ENCODE measurements at places on chromosomes 16 and 17.

DNA sequence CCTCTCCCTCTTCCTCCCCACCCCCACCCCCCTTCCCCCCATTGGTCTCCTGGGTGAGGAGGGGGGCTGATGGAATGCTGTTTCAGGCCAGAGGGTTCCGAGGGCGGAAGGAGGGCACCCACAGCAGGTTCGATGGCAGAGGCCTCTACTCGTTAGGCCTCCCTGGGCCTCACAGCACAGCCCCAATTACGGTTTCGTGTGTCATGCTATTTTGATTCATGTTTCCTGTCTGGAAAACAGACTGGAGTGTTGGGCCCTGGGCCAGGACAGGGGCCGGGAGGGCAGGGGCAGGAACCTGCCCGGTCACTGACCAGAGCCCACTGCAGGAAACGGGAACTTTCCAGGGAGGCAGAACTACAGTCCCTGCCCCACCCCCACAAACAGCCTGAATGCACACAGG, 138.2 kb downstream of the C16orf95 start:
- DNase-seq, result no peak

- no peak for DNase-seq
These were observed 9.4 kb upstream of the PRPSAP2 start for GRCh38 chr17:18848501-18848900.

- DNase-seq, result peak; percentile 28
These were observed 8.1 kb downstream of the SLC5A11 start for GRCh38 chr16:24853830-24854229.

GRCh38 chr17:42536048-42536371, at the start of gene NAGLU:
NAGLU (plus strand) TSS chr17:42536241; CDS start chr17:42536273, 32 bp downstream.
- peak; percentile 91 for DNase-seq

DNA sequence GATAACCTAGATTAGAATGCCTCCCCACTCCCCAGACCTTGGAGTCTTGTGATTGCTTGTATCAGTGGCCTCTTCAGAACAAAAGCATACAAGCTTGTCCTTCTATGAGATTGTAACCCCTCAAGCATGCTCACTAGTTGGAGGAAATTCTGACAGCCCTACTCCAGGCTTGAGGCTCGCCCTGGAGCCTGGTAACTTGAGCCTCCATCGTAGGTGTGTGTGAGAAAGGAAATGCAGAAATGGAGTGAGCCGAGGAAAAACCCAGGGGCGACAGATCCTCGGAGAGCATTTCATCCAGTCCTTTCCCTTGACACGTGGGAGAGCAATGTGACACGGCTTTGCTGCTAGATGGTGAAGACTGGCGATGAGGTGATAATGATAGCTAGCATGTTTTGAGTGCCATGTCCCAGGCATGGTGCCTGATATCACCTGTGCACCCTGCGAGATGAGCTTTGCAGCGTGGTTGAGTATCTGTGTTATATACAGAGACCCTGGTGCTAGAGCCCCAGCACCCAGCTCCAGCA, 31.2 kb downstream of the GNAO1 start:
- no peak for DNase-seq

GRCh38 chr17:48024149-48025039, 13.2 kb downstream of the COPZ2 start:
- no peak for DNase-seq

DNA sequence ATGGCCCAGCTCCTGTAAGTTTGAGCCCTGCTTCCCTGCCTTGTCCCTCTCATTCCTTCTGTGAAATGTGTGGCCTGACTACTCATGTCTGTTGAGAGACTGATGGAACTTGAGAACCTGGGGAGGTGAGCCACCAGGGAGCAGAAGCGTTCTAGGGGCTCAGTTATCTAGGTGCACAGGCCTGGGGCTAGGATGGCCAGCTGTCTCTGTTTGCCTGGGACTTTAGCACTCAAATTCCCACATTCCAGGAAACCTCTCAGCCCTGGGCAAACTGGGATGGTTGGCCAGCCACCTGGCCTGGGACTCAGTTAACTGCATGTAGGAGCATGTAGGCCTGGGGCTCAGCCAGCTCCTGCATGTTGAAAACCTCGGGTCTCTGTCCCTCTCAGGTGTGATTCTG, 9.3 kb upstream of the EPN3 start:
- no peak for DNase-seq

GRCh38 chr17:6660101-6660500, 8.5 kb downstream of the C17orf100 start:
- DNase-seq, result no peak

- no peak for DNase-seq
These were observed 163.8 kb upstream of the CACNG5 start for GRCh38 chr17:66671156-66671555.

- no peak for DNase-seq
These were observed 5.9 kb upstream of the MMD start for GRCh38 chr17:55427587-55427882.

- no peak for DNase-seq
These were observed 23.0 kb upstream of the RNF135 start for GRCh38 chr17:30947796-30948195.

DNA sequence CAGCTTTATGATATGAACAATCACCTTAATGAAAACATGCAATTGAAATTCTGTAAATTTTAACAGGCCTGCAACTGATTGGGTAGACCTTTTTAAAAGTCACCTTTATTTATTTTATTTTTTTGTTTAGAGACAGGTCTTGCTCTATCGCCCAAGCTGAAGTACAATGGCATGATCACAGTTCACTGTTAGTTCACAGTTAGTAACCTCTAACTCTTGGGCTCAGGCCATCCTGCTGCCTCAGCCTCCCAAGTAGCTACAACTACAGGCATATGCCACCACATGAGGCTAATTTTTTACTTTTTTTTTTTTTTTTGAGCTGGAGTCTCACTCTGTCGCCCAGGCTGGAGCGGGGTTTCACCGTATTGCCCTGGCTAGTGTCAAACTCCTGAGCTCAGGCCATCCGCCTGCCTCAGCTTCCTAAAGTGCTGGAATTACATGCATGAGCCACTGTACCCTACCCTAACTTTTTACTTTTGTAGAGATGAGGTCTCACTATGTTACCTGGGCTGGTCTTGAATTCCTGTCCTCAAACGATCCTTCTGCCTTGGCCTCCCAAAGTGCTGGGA, 28.0 kb downstream of the AP1G1 start:
- DNase-seq, result no peak

- DNase-seq, result no peak
These were observed 27.0 kb upstream of the CAPNS2 start for GRCh38 chr16:55539488-55539887.

DNA sequence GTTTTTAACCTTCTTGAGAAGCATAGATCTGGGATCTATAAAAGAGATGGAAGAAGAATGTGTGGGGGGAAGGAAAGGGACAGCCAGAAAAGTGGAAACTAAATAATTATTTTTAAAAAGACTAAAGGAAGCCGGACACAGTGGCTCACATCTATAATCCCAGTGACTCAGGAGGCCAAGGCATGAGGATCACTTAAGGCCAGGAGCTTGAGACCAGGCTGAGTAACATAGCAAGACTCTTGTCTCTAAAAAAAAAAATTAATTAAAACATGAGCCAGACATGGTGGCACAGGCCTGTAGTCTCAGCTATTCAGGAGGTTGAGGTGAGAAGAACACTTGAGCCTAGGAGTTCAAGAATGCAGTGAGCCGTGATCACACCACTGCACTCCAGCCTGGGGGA, 335.1 kb downstream of the GRIN2A start:
- DNase-seq, result no peak

DNA sequence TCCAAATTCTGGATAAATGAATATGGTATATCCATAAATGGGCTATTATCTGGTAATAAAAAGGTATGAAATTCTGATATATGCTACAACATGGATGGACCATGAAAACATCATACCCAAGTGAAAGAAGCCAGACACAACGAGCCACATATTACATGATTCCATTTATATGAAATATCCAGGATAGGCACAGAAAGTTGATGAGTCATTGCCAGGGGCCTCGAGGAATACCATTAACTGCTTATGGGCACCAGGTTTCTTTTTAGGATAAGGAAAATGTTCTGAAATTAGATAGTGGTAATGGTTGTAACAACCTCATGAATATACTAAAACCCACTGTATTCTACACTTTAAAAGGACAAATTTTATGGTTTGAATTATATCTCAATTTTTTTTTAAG, 123.2 kb downstream of the PITPNC1 start:
- no peak for DNase-seq

DNA sequence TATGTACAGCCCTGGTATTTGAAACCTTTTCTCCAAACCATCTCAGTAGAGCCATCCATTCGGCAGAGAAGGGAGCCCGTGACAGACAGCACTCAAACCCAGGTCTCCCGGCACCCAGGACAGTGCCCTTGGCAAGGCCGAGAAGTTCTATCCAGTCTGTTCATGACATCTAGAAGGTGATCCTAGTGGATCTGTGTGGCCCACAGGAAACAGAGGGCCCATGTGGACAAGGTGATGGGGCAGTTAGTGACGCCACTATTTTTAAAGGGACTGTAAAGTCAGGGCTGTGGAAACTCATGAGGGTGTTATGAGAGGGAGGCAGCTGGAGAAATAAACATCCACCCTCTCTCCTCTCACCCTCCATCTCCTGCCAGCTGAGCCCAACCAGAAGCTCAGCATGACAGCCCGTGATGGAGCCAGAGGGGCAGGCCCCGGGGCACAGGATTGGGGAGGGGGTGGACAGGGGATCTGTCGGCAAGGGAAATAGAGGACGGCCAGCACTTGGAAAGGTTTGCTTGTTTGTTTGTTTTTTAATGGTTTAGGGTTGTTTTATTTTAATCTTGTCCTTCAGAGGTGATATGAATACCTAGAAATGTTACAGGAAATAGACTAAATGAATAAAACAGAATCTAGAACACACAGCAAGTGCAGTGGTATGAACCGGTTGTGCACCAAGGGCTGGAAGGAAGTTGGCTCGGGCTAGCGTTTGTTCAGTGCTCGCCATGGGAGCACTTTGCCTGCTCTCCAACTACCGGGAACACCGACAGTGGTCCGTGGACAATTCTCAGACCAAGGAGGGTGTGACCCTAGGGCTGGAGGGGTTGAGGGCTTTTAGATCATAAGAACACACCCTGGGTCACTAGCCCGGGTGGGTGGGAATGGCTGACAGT, 17.1 kb downstream of the MYLK3 start:
- no peak for DNase-seq
